Stimulated activated CD4-positive, alpha-beta T cell treated with anti-CD3 and anti-CD28 coated beads, Interleukin-1b, Interleukin-23, amount 100 ng/mL, for 1 hour (primary cell): ENCODE measurements at places on chromosomes 12 and 14.

DNA sequence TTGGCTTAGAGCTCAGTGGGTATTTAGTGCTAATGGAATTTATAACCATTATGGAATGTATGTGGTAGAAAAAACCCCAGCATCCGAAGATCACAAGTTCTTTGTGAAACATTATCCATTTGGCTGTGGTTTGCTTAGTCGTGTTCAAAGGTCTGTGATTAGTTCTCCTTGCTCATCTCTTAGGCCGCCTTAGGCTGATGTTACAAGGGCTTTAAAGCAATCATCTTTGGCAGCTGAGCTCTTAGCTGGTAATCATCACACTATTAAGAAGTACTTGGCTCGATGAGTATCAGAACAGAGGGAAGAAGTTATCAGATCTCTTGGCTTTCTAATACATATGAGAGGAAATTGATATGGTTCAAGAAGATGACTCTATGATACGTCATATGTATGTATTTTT lies 124.1 kb upstream of the E2F7 start:
- DNase-seq, result no peak

- no peak for DNase-seq
These were observed 86.3 kb downstream of the ASCL1 start for GRCh38 chr12:103043531-103044486.

DNA sequence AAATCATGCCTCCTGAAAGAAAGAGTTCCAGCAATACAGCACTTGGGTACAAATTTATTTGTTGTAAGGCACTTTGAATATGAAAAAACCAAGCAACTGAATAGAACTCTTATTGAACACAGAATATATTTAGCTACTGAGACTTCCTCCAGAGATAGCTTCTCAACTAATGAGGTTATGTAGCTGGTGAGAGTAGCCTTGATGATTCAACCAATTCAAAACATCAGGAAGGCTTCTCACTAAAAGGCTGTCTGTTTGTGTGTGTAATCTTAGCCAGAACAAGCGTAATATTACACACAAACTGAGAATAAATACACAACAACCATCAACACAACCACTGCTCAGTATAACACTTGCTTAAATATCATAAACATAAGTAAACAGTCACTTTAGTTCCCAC lies 20.4 kb downstream of the EIF2B2 start:
- no peak for DNase-seq

GRCh38 chr14:61281948-61282275 lies 774 bp upstream of the TMEM30B start:
- no peak for DNase-seq

GRCh38 chr14:54715239-54715638 lies 148.3 kb downstream of the SAMD4A start:
- no peak for DNase-seq

GRCh38 chr12:124044809-124045321 lies 71.8 kb downstream of the ZNF664 start:
- DNase-seq, result no peak

DNA sequence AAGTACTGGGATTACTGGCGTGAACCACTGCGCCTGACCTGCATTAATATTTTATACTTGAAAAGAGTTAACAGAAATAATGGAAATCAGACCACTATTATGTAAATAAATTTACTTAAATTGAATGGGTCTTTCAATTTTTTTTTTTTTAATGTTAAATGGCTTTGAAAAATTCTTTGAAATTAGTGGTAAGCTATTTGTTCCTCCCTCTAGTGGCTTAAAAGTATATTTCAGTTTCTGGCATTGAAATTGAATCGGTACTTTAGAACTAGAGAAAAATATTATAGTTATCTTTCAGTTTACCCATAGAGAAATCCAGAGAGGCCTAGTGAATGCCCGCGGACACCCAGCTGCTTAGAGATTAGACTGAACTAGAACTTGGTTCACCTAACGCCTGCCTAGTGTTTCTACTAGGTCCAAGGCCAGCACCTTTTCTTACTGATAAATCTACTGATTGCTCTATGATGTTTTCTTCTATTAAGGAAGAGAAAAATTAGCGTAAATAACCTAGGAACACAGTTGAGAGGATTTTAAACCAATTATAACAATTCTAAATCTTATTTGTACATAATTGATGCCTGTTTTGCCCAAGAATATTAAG lies 106.5 kb downstream of the EML1 start:
- DNase-seq, result no peak

- no peak for DNase-seq
These were observed 169.9 kb downstream of the TSPAN9 start for GRCh38 chr12:3247077-3247476.

DNA sequence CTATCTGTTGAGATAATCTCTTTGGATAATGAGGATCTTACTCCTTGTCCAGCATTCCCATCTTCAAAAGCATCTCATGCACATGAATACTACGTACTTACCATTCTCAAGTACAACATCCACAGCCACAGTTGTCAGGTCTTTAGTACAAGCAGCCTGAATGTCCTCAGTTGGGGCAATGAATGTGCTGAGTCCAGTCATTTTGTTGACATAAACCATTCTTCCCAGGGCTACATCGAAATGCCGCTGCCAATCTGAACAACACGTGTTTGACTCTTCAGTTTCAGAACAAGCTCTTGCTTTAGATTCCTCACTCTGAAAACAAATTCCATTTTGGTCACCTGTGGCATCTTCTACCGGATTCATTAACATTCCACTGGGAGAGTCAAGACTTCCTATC lies 5.0 kb downstream of the MLH3 start:
- DNase-seq, result no peak

DNA sequence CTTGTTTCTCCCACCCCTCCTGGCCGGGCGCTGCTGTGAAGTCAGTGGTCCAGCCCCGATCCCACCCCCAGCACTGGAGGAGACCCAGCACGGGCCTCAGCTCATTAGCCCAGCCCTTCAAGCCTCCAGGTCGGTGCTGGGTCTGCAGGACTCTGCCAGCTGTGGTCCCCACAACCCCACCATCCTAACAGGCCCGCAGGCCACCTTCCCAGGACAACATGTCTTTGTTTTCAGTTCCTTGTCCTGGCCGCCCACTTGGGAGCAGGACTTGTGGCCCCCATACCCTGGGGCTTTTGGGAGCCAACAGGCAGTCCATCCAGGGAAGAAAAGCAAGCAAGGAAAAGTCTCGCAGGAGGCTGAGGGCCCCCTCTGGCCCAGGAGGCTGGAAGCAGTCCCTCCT lies 60.0 kb downstream of the HRK start:
- DNase-seq, result no peak

- peak; percentile 2 for DNase-seq
These were observed 485 bp downstream of the PELI2 start for GRCh38 chr14:56118611-56119181.

GRCh38 chr14:100523131-100523842 lies 63.9 kb downstream of the BEGAIN start:
- DNase-seq, result no peak

GRCh38 chr12:89791286-89791685 lies 82.6 kb upstream of the ATP2B1 start:
- no peak for DNase-seq

DNA sequence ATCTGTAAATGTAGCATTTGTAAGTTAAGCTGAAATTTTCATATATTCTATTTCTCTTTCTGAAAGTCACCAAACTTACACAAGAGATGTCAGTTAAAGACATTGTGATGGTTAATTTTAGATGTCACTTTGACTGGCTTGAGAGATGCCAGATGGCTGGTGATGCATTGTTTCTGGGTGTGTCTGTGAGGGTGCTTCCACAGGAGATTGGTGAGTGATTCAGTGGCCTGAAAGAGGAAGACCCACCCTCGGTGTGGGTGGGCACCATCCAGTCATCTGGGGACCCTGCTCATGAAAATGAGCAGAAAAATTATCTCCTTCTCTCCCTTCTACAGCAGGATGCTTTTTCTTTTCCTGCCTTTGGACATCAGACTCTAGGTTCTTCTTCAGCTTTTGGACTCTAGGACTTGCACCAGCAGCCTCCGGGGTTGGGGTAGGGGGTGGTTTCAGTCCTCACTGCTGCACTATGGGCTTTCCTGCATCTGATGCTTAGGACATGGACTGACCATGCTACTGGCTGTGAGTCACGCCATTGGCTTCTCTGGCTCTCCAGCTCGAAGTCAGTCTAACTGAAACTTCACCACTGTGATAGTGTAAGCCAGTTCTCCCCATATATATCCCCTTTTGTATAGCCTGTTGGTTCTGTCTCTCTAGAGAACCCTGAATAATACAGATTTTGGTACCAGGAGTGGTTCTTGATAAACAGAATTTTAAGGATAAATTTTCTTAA lies 20.9 kb downstream of the PDE6H start:
- DNase-seq, result no peak

- DNase-seq, result no peak
These were observed 69.3 kb upstream of the HMGA2 start for GRCh38 chr12:65754744-65755595.

DNA sequence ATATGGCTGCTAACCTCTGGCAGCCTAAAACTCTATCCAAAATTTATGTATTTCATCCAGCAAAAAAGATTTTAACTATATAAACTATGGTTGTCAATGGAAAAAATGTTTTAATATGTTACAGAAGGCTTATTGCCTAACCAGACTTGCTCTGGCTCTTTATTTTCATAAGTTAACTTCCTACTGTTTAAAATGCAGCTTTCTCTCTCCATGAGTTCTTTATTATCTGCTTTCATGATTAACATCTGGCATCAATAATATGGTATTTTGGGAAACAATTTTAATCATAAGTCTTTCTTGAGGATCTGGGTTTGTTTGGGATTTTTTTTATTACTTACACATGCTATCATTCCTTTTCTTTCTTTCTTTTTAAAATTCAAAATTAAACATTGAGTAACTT lies 20.5 kb downstream of the KERA start:
- no peak for DNase-seq

DNA sequence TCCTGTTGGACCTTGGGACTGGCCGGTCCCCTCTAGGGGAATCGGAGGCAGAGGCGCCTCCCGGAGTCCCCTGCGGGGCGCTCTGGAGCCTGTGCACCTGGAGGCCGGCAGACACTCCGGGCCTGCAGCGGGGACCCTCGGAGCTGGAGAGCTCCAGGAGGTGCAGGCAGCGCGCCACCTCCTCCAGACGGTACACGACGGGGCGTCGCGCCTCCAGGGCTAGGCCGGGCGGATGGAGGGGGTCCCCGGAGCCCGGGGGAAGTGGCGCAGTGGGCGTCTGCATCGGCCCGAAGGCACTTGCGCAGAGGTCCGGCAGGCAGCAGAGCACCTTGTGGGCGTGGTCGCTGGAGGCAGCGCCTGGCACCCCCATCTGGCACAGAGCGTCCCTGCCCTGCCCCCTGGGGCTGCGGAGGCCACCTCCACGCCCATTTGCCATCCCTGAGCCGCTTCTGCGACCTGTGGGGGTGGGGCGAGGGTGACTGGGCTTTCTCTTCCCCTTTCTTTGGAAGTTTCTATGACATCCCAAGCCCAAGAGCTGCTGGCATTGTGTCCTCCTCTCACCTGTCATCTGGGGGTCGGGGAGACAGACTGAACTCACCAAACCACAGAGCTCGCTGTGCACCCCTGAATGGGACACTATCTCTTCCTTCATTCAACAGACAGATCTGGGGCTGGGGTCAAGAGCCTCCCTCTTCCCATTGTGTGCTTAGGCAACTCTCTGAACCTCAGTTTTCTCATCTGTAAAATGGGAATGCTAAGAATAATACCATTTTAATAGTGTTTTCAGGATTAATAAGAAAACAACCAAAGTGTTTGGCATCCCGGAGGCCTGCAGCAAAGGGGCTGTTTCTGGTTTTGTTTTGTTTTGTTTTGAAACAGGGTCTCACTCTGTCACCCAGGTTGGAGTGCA lies 37.5 kb upstream of the CORO1C start:
- DNase-seq, result no peak

- DNase-seq, result peak; percentile 28
These were observed 760 bp downstream of the ACTN1 start for GRCh38 chr14:68978172-68978911.

- no peak for DNase-seq
These were observed 5.1 kb downstream of the ANKRD9 start for GRCh38 chr14:102504328-102504999.

- DNase-seq, result no peak
These were observed 84.3 kb upstream of the DIO3 start for GRCh38 chr14:101476916-101477553.

- no peak for DNase-seq
These were observed 21.9 kb downstream of the CEP170B start for GRCh38 chr14:104886690-104887622.

GRCh38 chr12:41919526-41920261 lies 225.0 kb downstream of the GXYLT1 start:
- no peak for DNase-seq

DNA sequence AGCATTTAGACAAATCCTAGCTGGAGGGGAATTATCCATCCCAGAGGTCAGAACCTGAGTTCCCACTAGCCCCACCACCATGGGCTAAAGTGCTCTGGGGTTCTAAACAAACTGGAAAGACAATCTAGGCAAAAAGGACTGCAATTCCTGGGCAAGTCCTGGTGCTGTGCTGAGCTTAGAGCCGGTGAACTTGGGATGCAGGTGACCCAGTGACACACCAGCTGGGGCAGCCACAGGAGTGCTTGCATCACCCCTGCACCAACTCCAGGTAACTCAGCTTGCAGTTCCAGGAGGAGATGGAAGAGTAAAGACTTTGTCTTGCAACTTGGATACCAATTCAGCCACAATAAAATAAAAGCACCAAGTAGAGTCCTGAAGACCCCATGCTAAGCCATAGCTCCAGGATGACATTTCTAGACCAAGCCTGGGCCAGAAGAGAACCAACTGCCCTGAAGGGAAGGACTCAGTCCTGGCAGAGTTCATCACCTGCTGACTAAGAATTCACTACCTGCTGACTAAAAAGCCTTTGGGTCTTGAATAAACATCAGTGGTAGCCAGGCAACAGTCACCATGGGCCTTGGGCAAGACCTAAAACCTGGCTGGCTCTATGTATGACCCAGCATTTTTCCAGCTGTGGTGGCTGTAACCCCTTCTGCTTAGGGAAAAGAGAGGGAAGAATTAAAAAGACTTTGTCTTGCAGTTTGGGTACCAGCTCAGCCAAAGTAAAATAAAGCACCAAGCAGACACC lies 223.4 kb upstream of the DIO2 start:
- no peak for DNase-seq

GRCh38 chr12:84726780-84727179 lies 185.8 kb downstream of the SLC6A15 start:
- DNase-seq, result no peak
